ENCODE measurements at places on chromosomes 12 and 14. TPM values are rescaled to one million over a fixed set of nuclear protein-coding genes. Genes with fewer than 3 reads are reported as not detected.

The TRAF3 gene
- 26.0 TPM for total RNA-seq

The GARIN6 gene
- not detected for total RNA-seq

The UNC79 gene
- total RNA-seq: 0.17 TPM

The ESRRB gene
- total RNA-seq: 0.21 TPM

The SDSL gene
- 14.2 TPM for total RNA-seq

The IAPP gene
- not detected for total RNA-seq

The PIANP gene
- 0.44 TPM for total RNA-seq

The SLC2A3 gene
- 21.6 TPM for total RNA-seq

The ASPG gene
- total RNA-seq: 7.5 TPM

The PZP gene
- total RNA-seq: not detected

The RNU7-1 gene
- total RNA-seq: not detected

The TMPRSS12 gene
- total RNA-seq: not detected

The SMCO2 gene
- not detected for total RNA-seq

The KRT77 gene
- not detected for total RNA-seq

The SLC39A2 gene
- total RNA-seq: 1.2 TPM

Measured in colonic mucosa (tissue), 4 donors.